ENCODE measurements at places on chromosomes 2 and 18.

GRCh38 chr2:47015206-47015605, 99.6 kb upstream of the MCFD2 start:
- DNase-seq: no peak

- DNase-seq: no peak
Measured at GRCh38 chr2:70552501-70553333, 909 bp downstream of the TGFA start.

- no peak for DNase-seq
Measured at GRCh38 chr2:5504756-5505155, 187.4 kb upstream of the SOX11 start.

GRCh38 chr2:222296311-222296741, 2.5 kb downstream of the PAX3 start:
- DNase-seq: no peak

GRCh38 chr2:107437807-107438206, 388.9 kb upstream of the RGPD4 start:
- no peak for DNase-seq

DNA sequence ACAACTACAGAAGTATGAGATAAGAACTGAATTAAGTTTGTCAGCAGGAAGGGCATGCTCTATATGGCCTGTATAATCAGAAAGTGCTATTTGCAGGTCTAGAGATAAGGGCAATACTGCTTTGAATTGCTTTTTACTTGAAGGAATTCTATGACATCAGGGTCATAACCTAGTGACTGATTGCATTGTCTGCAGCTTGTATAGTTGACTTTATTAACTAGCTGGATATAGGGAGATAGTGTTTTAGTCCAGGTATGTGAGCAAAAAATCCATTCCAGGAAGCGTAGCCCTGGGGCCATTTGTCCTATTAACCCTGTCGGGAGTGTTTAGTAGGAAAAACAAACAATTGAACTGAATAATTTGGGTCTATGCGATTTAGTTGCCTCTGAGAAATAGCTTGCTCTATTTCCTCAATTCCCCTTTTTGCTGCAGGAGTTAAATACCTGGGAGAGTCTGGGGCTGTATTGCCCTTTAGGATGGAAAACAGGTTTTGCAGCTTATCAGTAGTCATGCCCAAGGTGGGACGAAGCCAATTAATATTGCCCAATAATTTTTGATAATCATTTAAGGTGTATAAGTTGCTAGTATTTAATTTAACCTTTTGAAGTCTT, 30.0 kb downstream of the HTR2B start:
- no peak for DNase-seq

DNA sequence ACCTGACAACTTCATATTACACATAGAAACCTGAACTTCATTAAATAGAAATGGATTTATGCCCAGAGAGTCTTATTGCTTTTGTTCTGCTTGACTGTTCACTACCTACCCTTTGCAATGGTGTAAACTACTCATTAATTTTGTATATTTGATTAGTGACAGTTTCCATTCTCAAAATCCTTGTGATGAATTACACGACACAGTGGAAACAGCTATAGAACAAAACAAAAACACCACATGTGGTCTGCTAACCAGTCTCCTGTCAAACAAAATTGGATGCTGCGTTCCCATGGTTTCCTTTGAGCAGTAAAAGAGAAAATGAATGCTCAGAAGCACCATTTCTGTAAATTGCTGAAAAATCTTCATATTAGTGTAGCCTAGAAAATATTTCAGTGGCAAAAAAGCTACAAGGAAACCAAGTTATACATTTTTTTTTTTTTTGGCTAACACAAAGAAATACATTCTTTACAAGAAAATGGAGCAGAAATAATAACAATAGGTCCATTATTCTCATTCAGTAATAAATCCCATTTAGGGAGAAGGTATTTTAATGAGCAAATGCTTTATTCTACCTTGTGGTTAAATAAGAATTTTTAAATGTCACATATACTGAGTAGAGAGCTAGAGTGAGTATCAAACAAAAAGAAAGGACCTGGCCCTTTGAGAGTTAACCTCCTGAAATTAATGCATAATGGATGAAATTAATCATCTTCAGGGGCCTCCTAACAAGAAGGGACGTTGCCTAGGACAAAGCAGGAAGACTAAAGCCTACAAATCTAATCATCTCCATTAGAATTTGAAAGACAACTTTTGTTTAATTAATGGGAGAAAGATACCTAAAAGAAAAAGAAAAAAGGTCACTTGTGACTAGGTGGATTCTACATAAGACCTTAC, 355.1 kb upstream of the ZC3H15 start:
- DNase-seq: no peak

- DNase-seq: no peak
Measured at GRCh38 chr2:101501443-101501842, 26.5 kb upstream of the RFX8 start.

- DNase-seq: no peak
Measured at GRCh38 chr2:103739186-103739585, 977.4 kb downstream of the TMEM182 start.

GRCh38 chr2:71791501-71792135, 338.3 kb downstream of the DYSF start:
- DNase-seq: no peak

- DNase-seq: no peak
Measured at GRCh38 chr2:231988179-231988866, 26.8 kb downstream of the DIS3L2 start.

GRCh38 chr18:58255701-58256311, 211.8 kb downstream of the NEDD4L start:
- DNase-seq: no peak

- DNase-seq: no peak
Measured at GRCh38 chr2:45380131-45380836, 230.8 kb downstream of the SRBD1 start.

- no peak for DNase-seq
Measured at GRCh38 chr2:12498286-12498685, 218.4 kb upstream of the TRIB2 start.

DNA sequence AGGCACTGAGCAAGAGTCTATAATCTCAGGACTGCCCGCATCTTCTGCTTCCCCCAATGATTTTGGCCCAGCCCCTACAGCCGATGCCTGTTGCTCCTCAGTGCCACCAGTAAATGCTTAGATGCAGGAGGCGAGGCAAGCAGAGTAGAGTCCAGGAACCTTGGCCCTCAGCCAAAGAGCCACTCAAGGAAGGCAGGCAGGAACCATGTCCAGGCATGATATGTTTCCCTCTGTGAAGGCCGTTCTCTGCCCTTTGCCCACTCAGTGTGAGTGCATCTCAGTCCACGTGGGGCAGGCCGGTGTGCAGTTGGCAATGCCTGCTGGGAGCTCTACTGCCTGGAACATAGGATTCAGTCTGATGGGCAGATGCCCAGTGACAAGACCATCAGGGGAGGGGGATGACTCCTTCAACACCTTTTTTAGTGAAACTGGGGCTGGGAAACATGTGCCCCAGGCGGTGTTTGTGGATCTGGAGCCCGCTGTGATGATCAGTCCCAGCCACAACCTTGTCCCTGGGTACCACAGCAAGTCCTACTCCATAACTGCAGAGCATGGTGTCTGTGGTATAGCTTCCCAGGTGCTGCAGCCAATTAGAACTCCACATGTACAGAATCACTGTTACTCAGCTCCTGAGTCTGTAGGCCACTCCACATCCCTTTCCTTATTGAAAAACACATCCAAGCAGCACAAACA, 9.7 kb upstream of the DNAJB2 start:
- DNase-seq: no peak

DNA sequence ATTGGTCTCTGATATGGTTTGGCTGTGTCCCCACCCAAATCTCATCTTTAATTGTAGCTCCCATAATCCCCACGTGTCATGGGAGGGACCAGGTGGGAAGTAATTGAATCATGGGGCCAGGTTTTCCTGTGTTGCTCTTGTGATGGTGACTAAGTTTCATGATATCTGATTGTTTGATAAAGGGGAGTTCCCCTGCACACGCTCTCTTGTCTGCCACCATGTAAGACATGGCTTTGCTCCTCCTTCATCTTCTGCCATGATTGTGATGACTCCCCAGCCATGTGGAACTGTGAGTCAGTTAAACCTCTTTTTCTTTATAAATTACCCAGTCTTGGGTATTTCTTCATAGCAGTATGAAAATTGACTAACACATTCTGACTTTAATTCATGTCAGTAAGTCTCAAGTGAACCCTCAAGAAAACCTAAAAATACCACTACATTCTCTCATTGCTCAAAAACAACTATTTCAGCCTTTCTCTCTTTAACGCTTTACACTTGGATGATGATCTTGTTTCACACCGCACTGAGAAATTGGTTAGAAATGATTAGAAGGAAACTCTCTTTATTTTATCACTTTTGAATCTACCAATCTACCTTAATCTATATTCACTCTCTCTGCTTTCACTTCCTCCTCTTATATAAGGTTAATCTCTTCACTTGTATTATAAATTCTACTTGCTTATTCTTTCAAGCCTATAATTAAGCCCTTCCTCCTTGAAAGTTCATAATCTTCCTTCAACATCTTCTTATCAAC, 110.1 kb downstream of the GALR1 start:
- DNase-seq: no peak

- no peak for DNase-seq
Measured at GRCh38 chr2:216501854-216502253, 3.2 kb downstream of the RPL37A start.

GRCh38 chr2:190255676-190256075, 64.0 kb downstream of the HIBCH start:
- no peak for DNase-seq

DNA sequence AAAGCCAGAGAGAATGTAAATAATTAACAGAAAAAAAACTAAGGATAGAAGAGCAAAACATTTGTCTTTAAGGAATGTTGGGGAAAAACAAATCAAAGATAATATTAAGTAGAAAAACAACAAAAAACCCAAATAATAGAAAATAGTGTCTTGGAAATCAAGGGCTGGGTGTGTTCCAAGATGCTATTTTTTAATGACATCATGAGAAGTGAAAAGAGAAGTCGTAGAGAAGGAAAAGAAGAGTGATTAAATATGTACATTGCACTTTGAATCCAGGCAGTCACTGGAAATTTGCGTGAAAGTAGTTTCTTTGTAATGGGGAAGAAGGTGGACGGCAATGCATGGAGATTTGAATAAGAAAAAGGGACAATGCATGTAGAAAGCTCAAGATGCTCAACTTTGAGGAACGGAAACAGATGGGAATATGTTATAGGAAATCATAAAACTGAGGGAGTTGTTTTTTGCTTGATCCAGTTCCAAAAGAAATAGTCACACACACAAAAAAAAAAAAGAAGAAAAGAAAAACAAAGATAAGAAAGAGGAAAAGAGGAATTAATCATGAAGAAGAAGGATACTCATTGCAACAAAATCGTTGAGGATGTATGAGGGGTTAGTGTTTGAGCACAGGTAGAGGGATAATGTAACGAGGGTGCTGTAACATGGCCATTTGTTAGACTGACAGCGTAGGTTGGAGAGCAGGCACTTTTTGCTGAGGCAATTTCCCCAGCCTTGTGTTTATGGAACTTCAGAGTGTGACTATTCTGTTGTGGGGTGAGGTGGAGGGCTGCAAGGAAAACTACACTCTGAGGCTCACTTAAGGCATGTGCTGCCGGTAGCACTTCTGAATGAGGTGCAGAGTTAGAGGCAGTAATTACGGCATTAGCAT, 184.1 kb downstream of the CALCRL start:
- DNase-seq: no peak

DNA sequence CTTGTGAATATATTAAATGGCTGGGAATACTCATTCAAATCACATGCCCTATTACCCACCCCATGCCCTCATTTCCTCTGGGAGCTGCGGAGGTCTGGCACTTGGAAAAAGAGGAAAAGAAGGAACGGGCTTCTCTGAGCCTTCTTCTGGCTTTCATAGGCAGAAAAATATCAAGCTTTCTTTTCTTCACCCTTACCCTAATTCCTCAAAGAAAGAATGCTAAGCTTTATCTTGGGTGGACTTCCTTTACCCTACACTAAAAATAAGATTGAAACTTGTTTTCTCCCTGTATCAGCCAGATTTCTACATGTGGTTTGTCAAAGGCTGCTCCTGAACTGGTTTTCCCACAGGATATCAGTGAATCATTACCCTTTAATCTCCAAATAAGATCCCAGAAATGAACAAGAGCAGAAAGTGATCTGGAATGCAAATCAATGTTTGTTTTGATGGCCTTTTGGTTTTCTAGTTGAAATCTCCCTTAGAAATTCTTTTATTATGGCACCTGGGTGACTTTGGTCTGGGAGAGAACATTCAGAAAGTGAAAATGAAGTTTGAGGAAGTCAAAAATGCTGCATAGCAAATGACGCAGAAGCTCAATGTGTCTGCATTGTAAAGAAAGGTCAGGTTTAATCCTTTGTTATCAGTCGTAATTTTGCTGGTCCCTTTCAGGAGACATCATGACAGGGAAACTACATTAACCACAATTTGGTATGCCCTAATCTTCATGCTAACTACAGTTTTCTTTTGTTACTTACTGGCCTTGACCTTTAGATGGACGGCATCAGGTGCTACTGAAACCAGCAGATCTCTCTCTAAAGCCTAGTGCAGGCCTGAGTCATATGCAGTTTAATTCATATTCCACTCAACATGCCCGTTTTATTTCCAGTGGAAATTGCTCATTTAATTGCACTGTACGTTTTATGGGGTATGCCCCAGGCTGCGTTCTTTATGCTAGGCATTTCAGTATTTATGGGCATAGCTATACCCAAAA, 46.6 kb upstream of the HNRNPA3 start:
- DNase-seq: no peak

- no peak for DNase-seq
Measured at GRCh38 chr2:23418056-23418455, 33.1 kb downstream of the KLHL29 start.

DNA sequence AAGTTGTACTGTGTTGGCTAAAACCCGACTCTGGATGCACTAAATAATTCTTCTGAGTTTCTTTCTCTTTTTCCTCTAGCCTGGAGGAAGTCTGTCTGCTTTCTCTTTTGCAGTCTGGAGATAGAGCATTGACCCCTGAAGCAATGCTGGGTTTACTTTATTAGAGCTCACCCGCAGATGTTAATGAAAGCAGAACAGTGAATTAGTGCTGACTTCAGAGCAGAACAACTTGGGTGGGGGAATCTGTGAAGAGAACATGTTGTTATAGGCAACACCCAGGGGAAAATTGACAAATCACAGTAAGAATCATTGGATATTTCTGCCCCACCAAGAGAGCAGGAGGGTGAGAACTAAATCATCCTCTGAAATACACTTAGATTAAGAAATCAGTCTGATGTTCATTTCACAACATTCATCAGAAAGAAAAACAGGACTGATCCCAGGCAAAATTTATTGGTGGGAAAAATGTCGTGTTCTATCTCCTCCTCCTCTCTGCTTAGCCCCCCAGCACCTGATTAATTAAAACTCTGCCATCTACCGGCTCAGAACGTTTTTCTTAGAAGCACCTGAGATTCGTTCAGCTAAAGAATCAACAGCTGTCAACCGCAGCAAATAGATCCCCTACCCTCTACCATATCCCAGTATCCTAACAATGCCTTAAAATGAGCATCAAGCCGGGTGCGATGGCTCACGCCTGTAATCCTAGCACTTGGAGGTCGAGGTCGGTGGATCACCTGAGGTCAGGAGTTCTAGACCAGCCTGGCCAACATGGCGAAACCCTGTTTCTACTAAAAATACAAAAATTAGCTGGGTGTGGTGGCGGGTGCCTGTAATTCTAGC, 165.1 kb downstream of the FMNL2 start:
- no peak for DNase-seq

Data from stimulated activated CD4-positive, alpha-beta T cell treated with anti-CD3 and anti-CD28 coated beads, Interleukin-1b, Interleukin-23, amount 100 ng/mL, for 1 hour (primary cell).